ENCODE measurements at places on chromosomes 2 and 18. TPM values are rescaled to one million over a fixed set of nuclear protein-coding genes. Genes with fewer than 3 reads are reported as not detected.
A peak's percentile ranks its signal among the peaks of the same experiment; 100 is the strongest.

Gene LIMS4
- 0.07 TPM for total RNA-seq

GRCh38 chr2:156005999-156006712 lies 326.4 kb downstream of the NR4A2 start:
- peak; percentile 5 for DNase-seq

DNA sequence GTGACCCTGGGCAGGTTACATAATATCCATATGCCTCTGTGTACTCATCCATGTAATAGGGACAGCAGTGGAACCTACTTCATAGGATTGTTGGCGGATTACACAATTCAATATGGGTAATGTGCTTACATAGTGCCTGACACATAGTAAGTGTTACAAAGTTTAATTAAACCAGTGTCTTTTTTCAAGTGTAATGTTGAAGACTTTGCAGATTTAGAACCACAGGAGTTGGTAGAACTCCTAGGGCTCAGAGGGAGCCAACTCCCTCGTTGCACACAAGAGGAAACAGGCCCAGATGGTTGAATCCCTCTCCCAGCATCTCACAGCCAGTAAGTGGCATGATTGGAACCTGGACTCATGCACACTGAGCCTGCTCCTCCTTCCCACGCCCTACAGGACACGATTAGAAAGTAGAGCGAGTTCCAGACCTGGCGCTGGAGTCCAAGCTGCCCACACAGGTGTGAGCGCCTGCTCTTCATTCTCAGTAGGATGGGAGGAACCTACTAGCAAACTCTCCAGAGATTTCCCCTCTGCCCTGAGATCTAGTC lies 97.8 kb downstream of the VSNL1 start:
- DNase-seq: no peak

DNA sequence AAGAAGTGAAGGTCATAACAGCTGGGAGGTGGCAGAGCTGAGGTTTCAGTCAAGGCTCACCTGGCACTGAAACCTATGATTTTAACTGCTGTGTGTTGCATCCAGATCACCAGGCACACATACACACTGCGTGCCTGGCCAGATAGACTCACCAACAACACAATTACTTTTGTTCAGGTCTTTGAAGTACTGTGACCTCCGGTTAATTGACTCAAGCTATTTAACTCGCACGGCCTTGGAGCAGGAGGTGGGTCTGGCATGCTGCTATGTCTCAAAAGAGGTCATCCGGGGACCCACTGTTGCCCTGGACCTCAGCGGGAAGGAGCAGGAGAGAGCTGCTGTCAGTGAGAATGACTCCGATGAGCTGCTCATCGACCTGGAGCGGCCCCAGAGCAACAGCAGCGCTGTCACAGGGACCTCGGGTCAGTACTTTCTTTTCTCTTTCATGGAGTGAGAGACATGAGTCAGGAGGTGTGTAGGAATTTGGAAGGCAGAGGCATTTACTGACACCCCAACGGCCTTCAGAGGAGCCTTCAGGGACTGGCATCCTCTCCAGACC lies 104.1 kb downstream of the ESCO1 start:
- DNase-seq: no peak

DNA sequence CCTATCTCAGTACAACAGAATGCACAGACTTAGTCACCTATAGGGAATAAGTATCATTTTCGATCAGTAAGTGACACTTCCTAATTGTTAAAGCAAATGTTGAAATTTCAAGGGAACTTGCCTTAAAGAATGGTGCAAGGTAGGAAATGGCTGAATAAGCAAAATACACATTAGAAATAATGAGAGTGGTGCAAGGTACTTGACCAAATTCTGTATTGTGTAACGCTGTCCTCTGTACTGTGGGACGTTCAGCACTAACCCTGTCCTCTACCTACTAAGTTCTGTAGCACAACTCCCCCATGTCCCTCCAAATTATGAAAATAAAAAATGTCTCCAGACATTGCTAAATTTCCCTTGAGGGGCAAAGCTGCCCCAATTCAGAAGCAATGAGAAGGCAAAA lies 19.4 kb downstream of the MMADHC start:
- no peak for DNase-seq

DNA sequence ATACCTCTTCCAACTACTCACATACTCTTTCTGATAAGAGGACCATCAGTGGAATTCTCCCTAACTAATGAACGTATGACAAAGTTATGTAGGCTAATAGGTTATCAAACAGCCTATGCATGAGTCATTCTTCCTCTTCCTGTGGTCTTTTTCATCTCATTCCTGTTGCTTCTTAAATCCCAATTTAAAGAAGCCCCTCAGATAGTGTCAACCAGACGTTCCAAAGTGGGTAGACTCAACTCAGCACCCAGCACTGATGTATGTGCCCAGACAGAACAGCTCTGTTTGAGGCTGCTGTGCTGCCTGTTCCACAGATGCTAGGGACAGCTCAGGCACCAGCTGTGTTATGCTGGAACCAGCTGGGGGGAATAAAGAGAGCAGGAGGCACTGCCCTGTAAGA lies 52.6 kb downstream of the CXCR4 start:
- no peak for DNase-seq

DNA sequence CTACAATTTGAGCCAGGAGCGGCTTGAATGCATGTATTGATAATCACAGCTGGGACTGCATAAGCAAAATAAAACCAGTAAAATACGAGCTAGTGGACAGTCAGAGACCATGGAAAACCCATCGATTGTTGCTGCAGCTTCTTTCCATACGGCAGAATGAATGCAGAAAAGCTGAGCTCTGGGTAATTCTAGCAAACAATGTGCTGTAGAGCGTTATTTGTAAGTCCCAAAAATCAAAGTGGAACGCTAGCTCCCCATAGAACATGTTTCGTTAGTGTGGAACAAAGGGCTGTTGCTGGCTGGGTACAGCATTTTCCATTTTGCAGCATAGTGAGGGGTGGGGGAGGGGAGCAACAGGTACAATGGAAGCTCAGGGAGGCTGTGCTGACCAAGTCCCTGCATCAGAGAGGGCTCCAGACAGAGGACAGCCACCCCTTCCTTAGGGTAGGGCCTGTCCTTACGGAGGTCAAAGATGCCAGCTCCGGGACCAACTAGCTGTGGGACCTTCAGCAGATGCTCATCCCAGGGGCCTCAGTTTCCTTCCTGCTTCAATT lies 74.1 kb downstream of the BOD1L2 start:
- DNase-seq: peak; percentile 23

DNA sequence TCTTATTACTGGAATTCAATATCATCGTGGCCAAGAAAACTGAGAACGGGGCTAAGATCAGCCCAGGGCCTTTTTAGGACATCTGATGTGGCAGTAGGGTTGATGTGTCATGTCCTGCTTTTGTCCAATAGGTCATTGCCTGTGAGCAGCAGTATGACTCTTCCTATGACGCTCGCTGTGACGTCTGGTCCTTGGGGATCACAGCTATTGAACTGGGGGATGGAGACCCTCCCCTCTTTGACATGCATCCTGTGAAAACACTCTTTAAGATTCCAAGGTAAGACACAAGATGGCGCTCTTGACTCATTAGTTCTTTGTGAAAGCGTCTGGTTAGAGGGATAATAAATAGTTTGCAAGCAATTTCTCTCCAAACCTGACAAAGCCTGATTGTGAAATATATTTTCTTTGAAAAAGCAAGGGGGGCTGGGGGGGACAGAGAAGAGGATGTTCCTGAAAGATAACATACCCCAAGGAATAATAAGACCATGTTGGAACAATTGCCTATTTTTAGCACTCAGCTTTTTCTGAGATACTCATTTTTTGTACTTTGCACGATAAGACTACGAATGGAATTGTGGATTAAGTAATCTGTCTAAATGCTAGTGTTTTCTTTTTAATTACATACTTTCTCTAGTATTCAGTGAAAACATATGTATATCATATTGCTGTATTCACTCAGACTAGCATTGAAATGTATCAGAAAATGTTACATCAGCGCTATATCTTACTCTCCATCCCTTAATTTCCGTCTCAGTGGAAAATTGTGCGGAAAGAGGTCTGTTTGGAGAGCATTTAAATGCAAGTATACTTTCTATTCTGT lies 58.1 kb downstream of the MYO3B start:
- DNase-seq: peak; percentile 79

DNA sequence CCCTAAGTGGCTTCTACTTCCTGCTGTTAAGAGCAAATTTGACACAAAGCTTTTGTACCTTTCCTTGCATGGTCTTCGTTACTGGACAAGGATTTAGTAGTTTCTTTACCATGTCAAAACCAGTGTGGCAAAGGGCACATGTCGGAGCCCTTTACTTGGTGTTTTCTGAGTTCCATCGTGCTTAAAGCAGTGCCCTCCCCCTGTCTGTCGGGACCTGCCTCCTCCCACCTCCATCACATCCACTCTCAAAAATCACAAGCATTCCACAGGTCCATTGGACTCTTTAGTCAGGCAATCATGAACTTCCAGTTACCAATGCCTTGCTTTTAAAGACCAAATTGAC lies 763 bp downstream of the CCDC141 start:
- DNase-seq: no peak

Data from H7 (cell line).